A549 treated with dexamethasone at 1 μM for 4 hours (cell line): ENCODE measurements at places on chromosomes 3 and 15. TPM values are rescaled to one million over a fixed set of nuclear protein-coding genes. Genes with fewer than 3 reads are reported as not detected.

DNAH12 gene
- total RNA-seq, result 0.01 to 0.18 TPM (median 0.07 TPM) in 5 replicates

RSL24D1 gene
- total RNA-seq, result 90.1 to 107 TPM (median 100 TPM) in 5 replicates

SLC24A5 gene
- total RNA-seq, result not detected in 5 replicates

PGBD4 gene
- 1.3 to 1.7 TPM (median 1.6 TPM) in 5 replicates for total RNA-seq
